ENCODE measurements at places on chromosomes 1 and 21. TPM values are rescaled to one million over a fixed set of nuclear protein-coding genes. Genes with fewer than 3 reads are reported as not detected.

CD5L gene
- total RNA-seq: not detected

C1orf87 gene
- total RNA-seq: not detected

SLC9C2 gene
- not detected for total RNA-seq

BTF3L4 gene
- 77.3 TPM for total RNA-seq

S100B gene
- not detected for total RNA-seq

TRNP1 gene
- total RNA-seq: 28.3 TPM

CYP4Z1 gene
- not detected for total RNA-seq

BTG2 gene
- total RNA-seq: 12.7 TPM

PLPPR5 gene
- 13.6 TPM for total RNA-seq

Measured in G401 (cell line).